ENCODE measurements at places on chromosomes 7 and 10.

- DNase-seq, result no peak
These were observed 386.7 kb downstream of the CALN1 start for GRCh38 chr7:72025381-72025960.

- no peak for DNase-seq
These were observed 63.4 kb downstream of the HPSE2 start for GRCh38 chr10:99172128-99172738.

- no peak for DNase-seq
These were observed 6.2 kb upstream of the FOXK1 start for GRCh38 chr7:4675771-4676367.

DNA sequence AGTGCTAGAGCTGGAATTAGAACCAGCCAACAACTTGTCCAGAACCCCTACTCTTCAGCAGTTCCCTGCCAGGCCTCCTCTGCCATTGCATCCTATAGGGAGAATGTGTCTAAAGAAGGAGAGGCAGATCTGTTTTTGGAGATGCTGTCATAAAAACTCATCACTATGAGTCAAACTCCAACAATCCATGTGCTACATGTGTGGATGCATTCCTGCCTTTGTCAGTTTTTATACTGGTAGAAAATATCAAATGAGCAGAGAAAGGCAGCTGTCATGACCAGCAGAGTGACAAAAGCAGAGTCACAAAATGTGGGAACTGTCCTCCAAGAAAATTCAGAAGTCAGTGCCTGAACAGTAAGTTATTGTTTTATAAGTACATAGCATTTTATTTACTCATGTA lies 93.0 kb downstream of the ABLIM1 start:
- no peak for DNase-seq

DNA sequence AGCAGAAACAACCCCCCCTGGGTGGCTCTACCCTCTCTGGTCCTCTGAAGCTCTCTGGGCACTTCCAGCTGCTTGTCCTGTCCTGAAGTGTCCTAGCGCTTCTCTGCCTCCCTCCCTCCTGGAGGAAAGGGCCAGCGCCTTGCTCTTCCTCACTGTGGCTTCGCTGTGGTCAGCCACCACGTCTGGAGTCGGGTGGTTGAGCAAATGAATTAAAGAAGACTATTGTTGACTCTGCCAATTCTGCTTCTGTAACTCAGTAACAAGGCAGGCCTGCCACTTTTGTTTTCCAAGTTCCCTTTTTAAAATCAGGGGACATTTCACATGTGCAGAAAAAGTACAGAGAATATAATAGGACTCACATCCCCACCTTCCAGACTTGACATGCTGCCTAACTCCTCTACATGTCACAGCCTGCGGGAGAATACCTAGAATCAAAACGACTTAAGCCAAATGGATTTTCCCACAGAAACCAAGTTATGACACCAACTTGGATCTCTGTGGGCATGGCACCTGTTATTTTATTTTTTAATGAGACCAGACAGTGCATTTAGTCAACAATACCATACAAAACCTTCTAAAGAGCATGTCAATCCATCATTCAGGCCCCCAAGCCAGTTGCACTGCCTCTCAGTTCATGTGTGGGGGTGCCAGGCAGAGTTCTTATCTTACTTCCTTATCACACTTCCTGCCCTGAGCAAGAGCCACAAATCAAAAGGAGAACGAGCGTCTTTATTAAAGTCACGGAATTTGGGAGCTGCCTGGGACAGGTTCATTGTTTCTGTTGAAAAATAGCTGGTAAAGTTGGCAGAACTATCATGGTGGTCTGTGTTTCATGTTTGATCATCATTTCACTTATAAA lies 6.8 kb downstream of the FFAR4 start:
- no peak for DNase-seq

DNA sequence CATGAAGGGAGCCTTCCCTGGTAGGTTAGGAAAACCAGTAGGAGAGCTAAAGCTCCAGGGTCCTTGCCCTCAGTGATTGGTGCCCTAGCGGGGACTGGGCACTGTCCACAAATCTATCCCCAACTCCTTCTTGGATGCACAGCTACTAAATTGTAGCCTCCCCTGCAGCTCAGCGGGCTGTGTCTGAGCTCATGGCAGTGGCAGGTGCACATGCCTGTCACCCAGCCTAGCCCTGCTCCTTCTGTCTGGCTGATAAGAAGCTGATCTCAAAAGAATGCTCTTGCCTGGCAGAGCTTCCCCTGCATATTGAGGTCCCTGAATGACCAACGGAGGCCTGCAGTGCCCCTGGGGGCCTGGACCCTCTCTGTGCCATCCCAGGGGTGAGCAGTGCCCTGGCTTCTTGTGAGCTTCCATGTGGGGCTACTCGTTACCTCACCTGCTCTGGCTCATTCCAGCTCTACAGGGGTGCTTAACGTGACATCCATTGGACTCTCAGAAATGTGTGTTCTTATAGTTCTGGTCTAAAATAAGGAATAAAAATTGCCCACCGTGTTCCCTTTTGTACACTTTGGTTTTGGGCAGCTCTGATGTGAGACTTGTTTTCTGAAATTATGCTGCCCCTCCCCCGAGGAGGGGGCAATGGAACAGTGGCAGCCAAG lies 59.8 kb upstream of the ANTXRL start:
- no peak for DNase-seq

GRCh38 chr10:59622320-59623132 lies 87.1 kb downstream of the SLC16A9 start:
- peak; percentile 16 for DNase-seq

- no peak for DNase-seq
These were observed 18.3 kb downstream of the UBN2 start for GRCh38 chr7:139249179-139249810.

DNA sequence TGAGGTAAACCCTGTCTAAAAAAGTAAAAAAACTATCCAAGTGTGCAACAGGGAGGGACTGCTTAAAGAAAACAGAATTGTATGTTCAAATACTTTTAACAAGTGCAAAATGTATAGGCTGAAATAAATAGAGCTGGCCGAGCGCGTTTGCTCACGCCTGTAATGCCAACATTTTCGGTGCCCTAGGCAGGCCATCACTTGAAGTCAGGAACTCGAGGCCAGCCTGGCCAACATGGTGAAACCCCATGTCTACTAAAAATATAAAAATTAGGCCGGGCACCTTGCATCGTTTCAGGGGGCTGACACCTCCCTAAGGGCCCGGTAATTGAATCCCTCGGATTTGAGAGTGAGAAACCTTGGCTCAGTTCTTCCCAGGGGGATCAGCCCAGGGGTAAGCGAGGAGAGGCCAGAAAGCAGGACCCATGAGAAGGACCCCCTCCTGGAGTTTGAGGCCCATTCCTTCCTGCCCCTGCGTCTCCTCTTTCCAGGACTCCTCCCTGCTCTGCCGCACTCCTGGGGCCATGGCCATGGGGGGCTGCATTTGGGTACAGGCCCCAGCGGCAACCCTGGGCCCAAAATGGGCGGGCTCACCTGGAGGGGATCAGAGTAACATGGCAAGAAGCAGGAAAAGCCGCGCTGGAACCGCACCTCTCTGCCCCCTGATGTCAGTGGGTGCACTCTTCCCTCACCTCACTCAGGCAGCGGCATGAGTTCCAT lies 75.5 kb upstream of the TMEM248 start:
- DNase-seq, result no peak

DNA sequence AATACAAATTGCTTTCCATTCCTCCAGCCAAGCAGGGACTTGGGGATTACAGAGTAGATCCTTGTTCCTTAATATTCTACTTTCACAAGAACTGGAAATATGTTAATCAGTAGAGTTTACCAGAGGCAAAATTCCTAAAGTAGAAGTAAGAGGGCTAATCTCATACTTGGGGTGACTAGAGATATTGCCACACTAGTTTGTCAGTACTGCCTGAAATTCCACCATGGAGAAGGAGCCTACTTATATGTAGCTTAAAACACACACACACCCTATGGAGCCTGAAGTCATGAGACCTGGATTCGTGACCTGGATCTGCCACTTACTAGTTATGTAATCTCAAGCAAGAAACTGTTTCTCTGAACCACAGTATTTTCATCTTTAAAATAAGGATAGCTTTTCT lies 33.9 kb downstream of the STRIP2 start:
- DNase-seq, result no peak

- no peak for DNase-seq
These were observed 23.9 kb upstream of the AGFG2 start for GRCh38 chr7:100515072-100515532.

DNA sequence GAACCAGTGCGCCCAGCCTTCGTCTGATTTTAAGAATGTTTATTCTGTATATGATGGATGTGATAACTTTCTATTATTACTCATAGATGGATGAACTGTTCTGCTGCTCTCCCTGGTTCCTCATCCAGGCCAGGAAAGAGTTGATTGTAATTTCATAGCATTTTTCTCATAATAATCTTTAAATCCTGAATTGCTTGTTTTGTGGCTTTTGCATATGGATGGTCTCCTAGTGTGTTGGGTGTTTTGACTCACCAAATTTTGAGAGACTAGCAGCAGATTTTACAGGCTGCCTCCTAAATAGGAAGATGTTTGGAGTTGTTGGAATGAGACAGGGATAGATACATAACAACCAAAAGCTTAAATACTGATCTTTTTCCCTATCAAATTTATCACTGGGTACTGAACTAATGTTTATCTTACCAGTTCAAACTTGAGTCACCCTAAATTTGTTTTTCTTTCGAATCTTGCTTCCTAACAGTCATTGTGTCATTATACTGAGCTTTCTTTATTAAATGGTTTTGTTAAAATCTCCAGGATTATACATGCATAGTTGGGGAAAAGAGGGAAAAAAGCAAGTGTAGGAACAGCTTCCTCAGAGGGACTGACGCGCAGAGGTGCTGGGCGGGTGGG lies 106.0 kb upstream of the GATA3 start:
- no peak for DNase-seq

DNA sequence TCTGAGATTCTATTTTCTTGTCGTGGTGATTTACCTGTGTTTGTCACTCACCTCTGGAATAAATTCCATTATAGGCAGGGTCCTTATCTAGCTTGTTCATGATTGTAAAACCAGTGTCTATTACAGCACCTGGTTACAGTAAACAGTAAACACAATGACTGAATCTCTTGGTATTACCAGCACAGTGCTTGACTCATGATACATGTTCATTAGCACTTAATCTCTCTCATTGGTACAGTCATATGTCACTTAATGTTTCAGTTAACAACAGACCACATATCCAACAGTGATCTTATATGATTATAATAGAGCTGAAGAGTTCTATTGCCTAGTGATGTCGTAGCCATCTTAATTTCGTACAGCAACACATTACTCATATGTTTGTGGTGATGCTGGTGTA lies 1.6 kb upstream of the TASOR2 start:
- no peak for DNase-seq

DNA sequence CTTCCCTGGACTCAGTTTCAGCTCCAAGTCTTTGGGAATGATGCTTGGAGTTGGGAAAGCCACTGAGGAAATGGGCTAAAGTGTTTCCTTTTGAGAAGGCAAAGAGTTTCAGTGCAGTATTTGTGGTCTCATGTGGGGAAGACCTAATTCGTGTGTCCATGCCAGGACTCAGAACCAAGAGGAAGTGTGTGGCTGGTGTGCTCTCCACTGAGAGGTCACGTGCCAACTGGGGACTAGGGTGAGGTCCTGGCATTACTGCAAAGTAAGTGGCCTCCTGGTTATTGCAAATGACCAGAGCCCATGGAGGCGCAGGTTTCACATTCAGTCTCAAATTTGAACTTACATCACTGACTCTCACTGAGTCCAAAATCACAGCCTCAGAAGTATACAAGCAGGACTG lies 48.6 kb upstream of the ITPRID1 start:
- DNase-seq, result no peak

DNA sequence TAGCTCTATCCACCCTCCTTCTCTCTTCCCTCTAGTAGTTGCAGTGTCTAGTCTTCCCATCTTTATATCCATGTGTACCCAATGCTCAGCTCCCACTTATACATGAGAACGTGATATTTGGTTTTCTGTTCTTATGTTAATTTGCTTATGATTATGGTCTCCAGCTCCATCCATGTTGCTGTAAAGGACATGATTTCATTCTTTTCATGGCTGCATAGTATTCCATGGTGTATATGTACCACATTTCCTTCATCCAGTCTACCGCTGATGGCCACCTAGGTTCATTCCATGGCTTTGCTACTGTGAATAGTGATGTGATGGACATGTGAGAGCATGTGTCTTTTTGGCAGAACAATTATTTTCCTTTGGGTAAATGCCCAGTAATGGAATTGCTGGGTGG lies 6.5 kb downstream of the PRSS2 start:
- no peak for DNase-seq

DNA sequence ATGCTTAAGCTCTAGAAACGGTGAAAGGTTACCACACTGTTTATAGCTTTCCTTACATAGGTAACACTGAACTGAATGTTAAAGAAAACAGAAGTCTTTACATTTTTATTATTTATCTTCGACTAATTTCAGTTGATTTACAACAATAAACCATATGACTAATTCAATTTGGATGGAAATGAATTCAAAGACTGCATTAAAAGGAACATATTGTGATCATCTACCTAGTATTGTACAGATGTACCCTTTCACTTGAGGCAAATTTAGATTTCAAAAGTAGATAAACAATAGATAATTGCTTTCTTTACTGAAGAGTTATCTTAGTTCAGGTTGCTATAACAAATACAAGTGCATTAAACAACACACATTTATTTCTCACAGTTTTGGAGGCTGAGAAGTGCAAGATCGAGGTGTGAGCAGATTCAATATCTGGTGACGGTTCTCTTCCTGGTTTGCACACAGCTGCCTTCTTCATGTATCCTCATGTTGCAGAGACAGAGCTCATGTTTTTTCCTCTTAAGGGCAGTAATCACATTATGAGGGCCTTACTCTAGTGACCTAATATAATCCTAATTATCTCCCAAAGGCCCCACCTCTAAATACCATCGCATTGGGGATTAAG lies 15.0 kb upstream of the ARMC3 start:
- no peak for DNase-seq

GRCh38 chr7:6272481-6273323 lies at the start of gene CYTH3:
Gene CYTH3 (minus strand): TSS chr7:6272624. CDS start chr7:6272507, 117 bp downstream.
- peak; percentile 59 for DNase-seq

DNA sequence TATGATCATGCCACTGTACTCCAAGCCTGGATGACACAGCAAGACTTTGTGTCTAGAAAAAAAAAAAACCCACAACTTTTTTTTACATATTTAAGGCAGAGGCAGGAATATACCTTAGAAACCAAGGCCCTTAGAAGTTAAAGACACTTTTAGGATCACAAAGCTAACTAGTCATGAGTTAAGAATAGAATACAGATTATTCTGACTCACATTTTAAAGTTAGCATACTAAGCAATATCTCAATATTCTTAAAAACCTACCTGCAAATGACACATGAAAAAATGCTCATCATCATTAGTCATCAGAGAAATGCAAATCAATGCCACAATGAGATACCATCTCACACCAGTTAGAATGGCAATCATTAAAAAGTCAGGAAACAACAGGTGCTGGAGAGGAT lies 177.7 kb downstream of the CHCHD3 start:
- DNase-seq, result no peak

All from CD4-positive, alpha-beta memory T cell (primary cell).